Stimulated activated CD4-positive, alpha-beta T cell treated with anti-CD3 and anti-CD28 coated beads, Interleukin-1b, Interleukin-23, amount 100 ng/mL, for 4 hours (primary cell): ENCODE measurements at places on chromosomes 2 and 18.

- no peak for DNase-seq
Measured at GRCh38 chr2:42195559-42195958, 26.4 kb downstream of the EML4 start.

- DNase-seq, result no peak
Measured at GRCh38 chr2:80030135-80030534, 274.4 kb downstream of the LRRTM1 start.

DNA sequence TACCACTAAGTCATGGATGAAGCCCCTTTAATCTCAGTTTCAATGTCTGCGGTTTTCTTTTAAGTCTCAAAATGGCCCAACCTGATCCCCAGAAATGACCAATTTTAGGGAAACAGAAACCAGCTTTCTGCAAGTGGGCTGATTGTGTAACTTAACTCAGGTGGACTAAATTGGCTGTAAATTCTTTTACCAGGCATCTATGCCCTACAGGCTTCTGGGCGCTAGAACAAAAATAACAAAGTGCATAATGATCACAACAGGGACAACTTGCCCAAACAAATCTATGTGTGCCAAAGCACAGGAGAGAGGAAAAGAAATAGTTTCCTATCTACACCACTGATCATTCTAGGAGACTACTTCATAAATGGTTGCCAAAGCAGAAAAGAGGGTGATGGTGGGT is 112.3 kb upstream of the SETBP1 start:
- no peak for DNase-seq

DNA sequence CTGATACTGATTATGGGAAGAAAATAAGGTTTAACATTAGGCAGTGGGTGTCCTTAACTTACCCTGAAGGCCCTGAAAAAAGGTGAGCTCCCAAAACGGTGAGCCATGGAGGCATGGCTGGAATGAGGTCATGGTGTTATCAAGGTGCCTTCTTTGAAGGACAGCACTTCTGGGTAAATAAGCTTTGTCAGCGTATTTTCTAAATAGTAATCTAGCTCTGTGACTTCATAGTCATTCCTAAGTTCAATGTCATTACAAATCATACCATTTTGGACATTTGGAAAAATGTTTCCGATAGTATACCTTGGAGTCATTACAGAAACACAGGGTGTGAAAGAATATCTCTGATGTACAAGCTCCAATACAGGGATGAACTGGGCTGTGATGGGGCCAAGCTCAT is 35.2 kb upstream of the CNGA3 start:
- DNase-seq, result no peak

- DNase-seq, result no peak
Measured at GRCh38 chr2:16226943-16227664, 286.8 kb downstream of the MYCN start.

GRCh38 chr2:174546519-174547506 is 50.8 kb downstream of the WIPF1 start:
- no peak for DNase-seq

- DNase-seq, result no peak
Measured at GRCh38 chr2:43146083-43146482, 80.3 kb downstream of the ZFP36L2 start.

- DNase-seq, result no peak
Measured at GRCh38 chr18:30929718-30930117, 112.8 kb downstream of the DSC3 start.

- no peak for DNase-seq
Measured at GRCh38 chr2:47172156-47172921, 17.2 kb upstream of the STPG4 start.

DNA sequence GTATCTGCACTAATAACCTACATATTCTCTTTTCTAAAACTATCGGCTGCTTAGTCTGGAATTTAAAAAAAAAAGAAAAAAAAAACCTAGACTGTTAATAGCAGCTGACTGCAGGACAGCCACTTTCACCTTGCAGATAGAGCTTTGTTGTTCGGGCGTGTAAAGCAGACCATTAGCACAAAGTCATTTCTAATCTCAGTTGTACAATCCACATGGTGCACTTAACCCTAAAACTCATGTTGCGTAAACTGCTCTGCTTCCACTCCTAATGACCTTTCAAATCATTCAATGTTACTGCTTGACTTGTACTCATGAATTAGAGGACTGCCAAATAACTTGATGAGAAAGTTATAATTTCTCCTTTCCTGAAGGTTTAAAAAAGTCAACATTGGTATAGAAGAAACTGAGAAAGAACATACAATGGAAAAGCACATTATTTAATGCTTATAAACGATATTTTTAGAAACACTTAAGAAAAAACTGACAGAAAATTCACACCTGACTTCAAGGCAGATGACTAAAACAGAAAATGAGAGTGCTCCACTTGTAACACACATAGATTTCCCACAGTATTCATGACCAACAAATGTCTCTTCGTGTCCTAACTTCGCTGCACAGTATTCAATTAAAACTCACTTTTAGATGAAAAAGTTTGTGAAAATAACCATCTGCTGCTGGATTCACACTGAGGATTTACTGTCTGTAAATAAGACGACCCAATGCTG is 2.6 kb downstream of the CDH2 start:
- DNase-seq, result no peak

- DNase-seq, result no peak
Measured at GRCh38 chr18:9634856-9635255, 20.5 kb upstream of the PPP4R1 start.

DNA sequence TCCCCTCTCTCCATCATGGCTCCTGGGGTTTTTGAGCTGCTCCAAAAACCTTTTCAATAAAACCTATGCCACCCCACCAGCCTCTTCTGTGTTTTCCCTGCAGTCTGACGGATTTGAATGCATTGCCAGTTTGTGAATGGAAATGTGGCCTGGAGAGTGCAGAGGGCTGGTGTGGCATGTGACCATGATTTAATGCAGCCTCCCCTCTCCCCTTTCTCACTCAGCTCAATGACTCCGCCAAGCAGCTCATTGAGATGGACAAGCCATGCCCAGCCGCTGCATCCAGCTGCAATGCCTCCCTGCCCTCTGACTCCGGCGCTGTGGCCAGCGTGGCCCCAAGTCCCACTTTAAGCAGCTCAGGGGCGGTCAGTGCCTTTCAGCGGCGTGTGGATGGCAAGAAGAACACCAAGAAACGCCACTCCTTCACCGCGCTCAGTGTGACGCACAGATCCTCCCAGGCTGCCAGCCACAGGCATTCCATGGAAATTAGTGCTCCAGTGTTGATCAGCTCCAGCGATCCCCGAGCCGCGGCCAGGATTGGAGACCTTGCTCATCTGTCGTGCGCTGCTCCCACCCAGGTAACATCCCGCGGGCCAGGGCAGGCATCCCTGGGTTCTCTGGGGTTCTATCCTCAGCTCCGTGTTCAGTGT is 215.3 kb downstream of the SEPTIN10 start:
- no peak for DNase-seq

GRCh38 chr18:72985686-72986085 is 117.9 kb upstream of the NETO1 start:
- DNase-seq, result no peak

GRCh38 chr2:190649798-190650390 is 1.0 kb downstream of the NAB1 start:
- DNase-seq, result no peak

GRCh38 chr2:230358305-230358704 is 31.3 kb downstream of the SP140L start:
- no peak for DNase-seq

DNA sequence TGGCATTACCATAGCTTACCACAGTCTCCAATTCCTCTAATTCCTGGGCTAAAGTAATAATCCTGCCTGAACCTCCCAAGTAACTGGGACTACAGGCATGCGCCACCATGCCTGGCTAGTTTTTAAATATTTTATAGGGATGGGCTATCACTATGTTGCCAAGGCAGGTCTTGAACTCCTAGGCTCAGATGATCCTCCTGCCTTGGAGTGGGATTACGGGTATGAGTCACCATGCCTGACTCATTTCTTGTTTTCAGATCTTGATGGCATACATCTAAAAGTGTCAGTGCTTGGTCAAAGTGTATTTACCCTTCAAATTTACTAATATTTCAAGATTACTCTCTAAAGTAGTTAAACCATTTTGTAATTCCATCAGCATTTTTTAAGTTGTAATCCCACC is 9.4 kb upstream of the SOCS6 start:
- DNase-seq, result no peak

- no peak for DNase-seq
Measured at GRCh38 chr2:12064153-12064552, 317.7 kb downstream of the LPIN1 start.

- no peak for DNase-seq
Measured at GRCh38 chr18:31274931-31275330, 43.0 kb upstream of the DSG1 start.

DNA sequence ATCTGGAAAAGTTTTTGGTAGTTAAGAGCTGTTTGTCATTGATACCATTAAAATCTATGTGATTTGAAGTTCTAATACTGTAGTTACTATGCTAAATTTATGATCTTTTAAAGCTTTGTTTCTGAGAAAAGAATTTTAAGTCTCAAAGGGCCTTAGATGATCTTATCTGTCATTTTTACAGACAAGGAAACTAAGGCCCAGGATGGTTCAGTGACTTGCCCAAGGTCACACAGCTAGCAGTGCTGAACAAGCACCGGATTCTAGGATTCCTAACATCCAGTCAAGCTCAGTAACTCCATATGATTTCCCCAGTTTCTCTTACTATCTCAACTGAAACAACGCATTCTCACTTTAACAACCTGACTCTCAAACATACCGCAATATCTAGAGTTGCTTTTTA is 37.7 kb downstream of the PELI1 start:
- no peak for DNase-seq

DNA sequence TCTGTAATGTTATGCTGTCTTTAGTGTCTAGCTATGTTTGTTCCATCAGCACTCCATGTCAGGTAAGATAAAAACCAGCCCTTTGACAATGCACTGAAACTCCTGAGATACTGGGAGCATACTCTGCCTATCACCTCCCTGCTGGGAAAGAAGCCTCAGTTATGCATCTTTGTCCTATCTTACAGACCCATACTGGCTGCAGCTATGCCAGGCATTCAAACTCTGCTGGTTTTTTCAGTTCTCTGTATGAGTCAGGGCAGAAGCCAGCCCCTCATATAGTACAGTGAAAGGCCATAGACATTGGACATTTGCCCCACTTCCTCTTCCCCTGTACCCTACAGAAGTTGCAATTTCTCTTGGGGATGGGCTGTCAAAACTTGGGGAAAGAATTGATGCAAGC is 181.1 kb upstream of the RGPD4 start:
- no peak for DNase-seq
